Skeletal muscle cell (primary cell): ENCODE measurements at places on chromosomes 6 and 20.
A peak's percentile ranks its signal among the peaks of the same experiment; 100 is the strongest.

- DNase-seq = no peak
These were observed 1950.9 kb upstream of the DEFB115 start for GRCh38 chr20:29306390-29307072.

- no peak for DNase-seq
These were observed 2.2 kb upstream of the OLIG3 start for GRCh38 chr6:137496368-137496767.

- no peak for DNase-seq
These were observed 361.1 kb upstream of the AGPAT4 start for GRCh38 chr6:161634916-161635315.

DNA sequence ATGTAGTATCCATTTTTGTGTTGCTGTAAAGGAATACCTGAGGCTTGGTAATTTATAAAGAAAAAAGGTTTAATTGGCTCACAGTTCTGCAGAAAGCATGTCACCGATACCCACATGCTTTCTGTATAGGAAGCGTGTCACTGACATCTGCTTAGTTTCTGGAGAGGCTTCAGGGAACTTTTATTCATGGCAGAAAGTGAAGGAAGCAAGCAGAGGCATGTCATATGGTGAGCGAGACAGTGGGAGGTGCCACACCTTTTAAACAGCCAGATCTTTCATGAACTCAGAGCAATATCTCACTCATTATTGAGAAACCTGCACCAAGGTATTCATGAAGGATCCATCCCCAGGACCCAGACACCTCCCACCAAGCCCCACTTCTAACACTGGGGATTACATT lies 3.5 kb downstream of the SUMO4 start:
- DNase-seq = no peak

DNA sequence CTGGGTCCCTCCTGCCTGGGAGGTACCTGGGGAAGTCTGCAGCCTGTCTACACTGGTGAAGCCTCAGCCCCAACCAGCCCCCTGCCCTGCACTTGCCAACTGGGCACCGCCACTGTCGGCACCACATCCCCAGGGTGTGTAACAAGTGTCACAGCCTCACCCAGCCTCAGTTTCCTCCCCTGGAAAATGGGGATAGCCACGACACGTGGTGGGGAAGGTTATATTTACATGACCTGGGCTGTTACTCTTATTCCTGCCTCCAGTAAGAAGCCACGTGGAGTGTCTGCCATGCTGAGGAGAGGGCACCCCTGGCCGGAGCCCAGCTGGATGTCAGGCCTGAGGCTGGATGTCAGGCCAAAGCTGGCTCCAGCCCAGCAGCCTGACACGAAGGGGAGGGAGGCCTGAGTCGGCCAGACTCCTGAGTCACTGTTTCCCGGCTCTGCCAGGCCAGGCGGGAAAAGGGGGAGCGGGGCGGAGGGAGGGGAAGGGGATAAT lies 44.9 kb downstream of the SNAI1 start:
- DNase-seq = peak; percentile 71

- no peak for DNase-seq
These were observed 87.0 kb downstream of the PPP1R3G start for GRCh38 chr6:5172041-5172653.

- DNase-seq = no peak
These were observed 38.8 kb downstream of the SNX9 start for GRCh38 chr6:157861814-157862213.

DNA sequence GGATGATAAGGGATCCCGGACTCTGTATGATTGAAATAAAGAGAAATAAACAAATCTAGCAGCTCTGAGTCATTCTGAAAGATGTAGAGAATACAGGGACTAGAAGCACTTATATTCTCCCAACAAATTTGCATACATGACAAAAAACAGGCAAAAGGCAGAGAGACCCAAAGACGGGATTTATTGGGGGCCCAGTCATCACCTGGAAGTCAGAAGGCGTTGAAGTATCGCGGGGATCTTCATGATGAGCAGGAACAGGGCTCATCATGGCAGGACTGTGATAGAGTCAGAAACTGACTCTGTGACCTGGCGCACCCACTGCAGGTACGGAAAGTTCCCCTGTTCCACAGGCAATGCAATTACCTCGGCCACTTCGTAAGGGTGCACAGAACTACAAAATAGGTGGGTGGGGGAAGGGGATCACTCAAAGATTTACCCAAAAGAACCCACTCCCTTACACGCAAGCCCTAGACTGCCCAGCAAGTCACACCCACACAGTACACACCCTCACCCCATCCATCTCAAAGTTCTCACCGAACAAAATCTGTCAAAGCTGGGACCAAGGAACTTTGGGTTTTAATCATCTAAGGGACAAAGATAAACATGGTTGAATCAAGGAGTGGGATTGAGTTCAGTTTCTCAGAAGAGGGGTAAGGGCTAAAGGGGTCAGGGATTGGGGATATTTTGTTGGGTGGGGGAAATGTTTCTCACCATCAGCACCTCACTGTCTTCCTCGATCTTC lies 1.4 kb downstream of the CUTA start:
- no peak for DNase-seq

DNA sequence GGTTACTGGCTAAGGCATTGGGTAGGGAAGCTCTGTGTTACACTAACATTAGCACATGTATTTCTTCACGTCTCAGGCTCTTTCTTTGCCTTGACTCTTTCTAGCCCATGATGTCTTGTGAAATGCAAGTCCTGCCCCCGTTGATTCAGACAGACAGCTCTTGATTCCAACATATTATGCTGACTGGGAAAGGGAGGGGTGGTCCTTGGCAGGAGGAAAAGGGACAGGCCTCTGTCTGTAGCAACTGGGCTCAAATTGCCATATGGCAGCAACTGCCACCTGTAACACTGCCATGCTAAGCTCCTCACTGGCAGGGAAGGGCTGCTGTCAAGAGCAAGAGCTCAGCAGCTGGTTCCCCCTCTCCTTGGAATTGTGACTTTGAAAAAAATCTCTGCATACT lies 5.7 kb upstream of the KCNK15 start:
- DNase-seq = no peak

GRCh38 chr20:38269715-38270114 lies 9.2 kb upstream of the KIAA1755 start:
- DNase-seq = no peak

DNA sequence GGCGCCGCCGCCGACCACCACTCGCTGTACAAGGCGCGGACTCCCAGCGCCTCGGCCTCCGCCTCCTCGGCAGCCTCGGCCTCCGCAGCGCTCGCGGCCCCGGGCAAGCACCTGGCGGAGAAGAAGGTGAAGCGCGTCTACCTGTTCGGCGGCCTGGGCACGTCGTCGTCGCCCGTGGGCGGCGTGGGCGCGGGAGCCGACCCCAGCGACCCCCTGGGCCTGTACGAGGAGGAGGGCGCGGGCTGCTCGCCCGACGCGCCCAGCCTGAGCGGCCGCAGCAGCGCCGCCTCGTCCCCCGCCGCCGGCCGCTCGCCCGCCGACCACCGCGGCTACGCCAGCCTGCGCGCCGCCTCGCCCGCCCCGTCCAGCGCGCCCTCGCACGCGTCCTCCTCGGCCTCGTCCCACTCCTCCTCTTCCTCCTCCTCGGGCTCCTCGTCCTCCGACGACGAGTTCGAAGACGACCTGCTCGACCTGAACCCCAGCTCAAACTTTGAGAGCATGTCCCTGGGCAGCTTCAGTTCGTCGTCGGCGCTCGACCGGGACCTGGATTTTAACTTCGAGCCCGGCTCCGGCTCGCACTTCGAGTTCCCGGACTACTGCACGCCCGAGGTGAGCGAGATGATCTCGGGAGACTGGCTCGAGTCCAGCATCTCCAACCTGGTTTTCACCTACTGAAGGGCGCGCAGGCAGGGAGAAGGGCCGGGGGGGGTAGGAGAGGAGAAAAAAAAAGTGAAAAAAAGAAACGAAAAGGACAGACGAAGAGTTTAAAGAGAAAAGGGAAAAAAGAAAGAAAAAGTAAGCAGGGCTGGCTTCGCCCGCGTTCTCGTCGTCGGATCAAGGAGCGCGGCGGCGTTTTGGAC lies 2.0 kb downstream of the SOX4 start:
- no peak for DNase-seq

GRCh38 chr6:141437011-141437410 lies 695.7 kb upstream of the GJE1 start:
- no peak for DNase-seq

- DNase-seq = no peak
These were observed 30.6 kb downstream of the RBM24 start for GRCh38 chr6:17311595-17312311.

- DNase-seq = no peak
These were observed 50.2 kb downstream of the STK35 start for GRCh38 chr20:2151858-2152281.

GRCh38 chr20:25340380-25340779 lies 50.3 kb downstream of the ABHD12 start:
- no peak for DNase-seq
